ENCODE measurements at places on chromosomes 4 and X. TPM values are rescaled to one million over a fixed set of nuclear protein-coding genes. Genes with fewer than 3 reads are reported as not detected.
A peak's percentile ranks its signal among the peaks of the same experiment; 100 is the strongest.

DNA sequence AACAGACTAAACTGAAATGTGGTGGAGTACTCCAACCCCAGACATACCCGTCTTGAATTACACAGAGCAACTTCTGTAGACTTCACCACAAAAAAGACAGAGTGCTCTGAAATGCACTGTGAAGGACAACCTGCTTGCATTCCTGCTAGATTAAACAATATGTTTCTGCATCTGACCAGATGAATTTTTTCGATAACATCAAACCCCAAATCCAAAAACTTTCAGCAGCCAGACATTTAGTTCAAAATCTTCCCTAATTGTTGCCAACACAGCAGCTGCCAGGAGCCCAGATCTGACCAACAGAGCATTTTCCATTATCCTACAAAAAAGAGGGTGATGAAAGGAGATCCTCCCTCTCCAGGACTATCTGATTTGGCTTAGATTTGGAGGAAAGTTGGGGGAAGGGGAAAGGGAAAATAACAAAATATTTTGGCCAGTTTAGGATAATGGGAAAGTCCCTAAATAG, 356.5 kb downstream of the PDGFC start:
- H3K4me1 ChIP-seq = peaks cover 28% of the 10 kb centered on the region
- peak overlapping the region; percentile 54 for H3K27ac ChIP-seq
- H3K4me3 ChIP-seq = no peak overlapping the region
- no peaks in the 10 kb centered on the region for H3K27me3 ChIP-seq
- DNase-seq = no peak
- H3K36me3 ChIP-seq = no peaks in the 10 kb centered on the region

DNA sequence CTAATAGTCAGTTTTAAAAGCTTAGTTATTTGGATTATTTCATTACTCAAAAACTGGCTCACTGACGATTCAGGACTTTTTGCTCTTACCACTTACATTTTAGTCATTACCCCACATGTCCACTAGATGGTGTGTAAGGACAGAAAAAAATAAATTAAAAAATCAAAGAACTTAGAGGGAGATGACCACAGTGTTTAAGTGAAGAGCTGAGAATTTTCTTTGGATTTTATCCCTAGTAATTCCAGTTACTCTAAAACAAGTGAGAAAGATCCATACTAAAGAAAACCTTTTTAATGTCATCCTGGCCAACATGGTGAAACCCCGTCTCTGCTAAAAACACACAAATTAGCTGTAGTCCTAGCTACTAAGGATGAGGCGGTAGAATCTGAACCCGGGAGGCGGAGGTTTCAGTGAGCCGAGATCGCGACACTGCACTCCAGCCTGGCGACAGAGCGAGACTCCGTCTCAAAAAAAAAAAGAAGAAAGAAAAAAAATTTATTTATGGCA, 26.4 kb upstream of the TMPRSS11B start:
- no peaks in the 10 kb centered on the region for H3K36me3 ChIP-seq
- H3K4me3 ChIP-seq = peak overlapping the region; percentile 78
- H3K27me3 ChIP-seq = peaks cover 3% of the 10 kb centered on the region
- DNase-seq = no peak
- H3K4me1 ChIP-seq = peaks cover 22% of the 10 kb centered on the region

DNA sequence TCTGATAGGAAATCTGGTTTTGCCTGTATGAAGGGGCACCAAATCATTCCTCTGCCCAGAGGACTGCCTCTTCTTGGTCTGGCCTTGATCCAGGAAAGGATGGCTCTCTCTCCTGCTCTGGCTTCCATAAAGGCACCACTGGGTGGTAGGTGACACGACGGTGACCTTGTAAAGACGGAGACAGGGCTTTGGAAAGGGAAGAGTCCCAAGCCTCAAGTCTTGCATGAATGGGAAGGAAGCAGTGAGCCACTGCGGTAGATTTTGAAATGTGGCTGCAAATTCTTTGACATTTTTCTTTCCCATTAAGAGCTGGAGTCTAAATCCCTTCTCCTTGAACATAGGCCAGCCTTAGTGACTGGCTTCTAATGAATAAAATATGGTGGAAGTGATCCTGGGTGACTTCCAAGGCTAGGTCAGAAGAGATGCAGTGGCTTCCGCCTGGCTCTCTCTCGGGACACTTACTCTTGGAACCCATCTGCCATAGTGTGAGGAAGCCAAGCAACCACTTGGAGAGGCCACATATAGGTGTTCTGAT, 347.4 kb downstream of the BCOR start:
- H3K27ac ChIP-seq = no peak overlapping the region
- H3K27me3 ChIP-seq = no peaks in the 10 kb centered on the region
- DNase-seq = no peak
- no peaks in the 10 kb centered on the region for H3K36me3 ChIP-seq
- peaks cover 27% of the 10 kb centered on the region for H3K4me1 ChIP-seq
- H3K4me3 ChIP-seq = no peak overlapping the region

DNA sequence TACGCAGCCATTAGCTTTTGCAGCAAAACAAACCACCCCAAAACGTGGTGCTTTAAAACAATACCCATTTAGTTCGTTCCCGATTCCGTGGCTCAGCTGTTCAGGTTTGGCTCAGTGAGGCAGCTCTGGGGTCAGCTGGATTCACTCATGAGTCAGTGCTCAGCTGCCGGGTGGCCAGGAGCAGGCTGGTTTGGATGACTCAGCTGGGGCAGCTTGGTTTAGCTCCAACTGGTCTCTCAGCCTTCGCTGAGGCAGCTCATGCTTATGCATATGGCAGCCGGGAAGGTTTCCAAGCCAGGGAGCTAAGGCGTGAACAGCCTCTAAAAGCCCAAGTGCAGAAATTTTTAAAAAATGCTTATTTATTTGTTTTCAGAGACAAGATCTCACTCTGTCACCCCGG, 13.3 kb upstream of the CD99 start:
- no peaks in the 10 kb centered on the region for H3K36me3 ChIP-seq
- H3K27ac ChIP-seq = peak overlapping the region; percentile 27
- no peak overlapping the region for H3K4me3 ChIP-seq
- no peaks in the 10 kb centered on the region for H3K27me3 ChIP-seq
- peaks cover 25% of the 10 kb centered on the region for H3K4me1 ChIP-seq

DNA sequence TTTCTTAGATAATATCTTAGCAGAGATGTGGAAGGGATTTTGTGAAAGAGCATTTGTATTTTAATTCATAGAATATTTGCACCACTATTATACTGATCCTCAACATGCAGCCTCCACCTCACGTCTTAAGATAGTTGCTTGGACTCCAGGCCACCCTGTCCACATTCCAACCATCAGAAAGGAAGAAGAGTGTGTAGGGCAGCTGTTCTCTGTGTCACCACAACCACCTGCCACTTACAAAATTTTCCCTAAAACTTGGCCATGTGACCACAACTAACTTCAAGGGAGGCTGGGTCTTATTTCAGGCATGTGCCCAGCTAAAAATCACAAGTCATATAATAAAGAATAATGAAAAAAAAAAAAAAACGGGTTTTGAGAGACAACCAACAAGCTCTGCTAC, 528.1 kb downstream of the RAB28 start:
- no peak for DNase-seq
- H3K4me3 ChIP-seq = no peak overlapping the region
- no peaks in the 10 kb centered on the region for H3K36me3 ChIP-seq
- H3K4me1 ChIP-seq = peaks cover 2% of the 10 kb centered on the region
- H3K27me3 ChIP-seq = no peaks in the 10 kb centered on the region

- peaks cover 15% of the 10 kb centered on the region for H3K4me1 ChIP-seq
- H3K27ac ChIP-seq = no peak overlapping the region
- H3K36me3 ChIP-seq = no peaks in the 10 kb centered on the region
- H3K4me3 ChIP-seq = peak overlapping the region; percentile 65
- DNase-seq = no peak
- H3K27me3 ChIP-seq = peaks cover 8% of the 10 kb centered on the region
Measured at GRCh38 chr4:184548648-184549341, 74.4 kb upstream of the IRF2 start.

GRCh38 chrX:133090236-133090809, 6.6 kb downstream of the USP26 start:
- no peak for DNase-seq
- no peaks in the 10 kb centered on the region for H3K36me3 ChIP-seq
- no peak overlapping the region for H3K27ac ChIP-seq

DNA sequence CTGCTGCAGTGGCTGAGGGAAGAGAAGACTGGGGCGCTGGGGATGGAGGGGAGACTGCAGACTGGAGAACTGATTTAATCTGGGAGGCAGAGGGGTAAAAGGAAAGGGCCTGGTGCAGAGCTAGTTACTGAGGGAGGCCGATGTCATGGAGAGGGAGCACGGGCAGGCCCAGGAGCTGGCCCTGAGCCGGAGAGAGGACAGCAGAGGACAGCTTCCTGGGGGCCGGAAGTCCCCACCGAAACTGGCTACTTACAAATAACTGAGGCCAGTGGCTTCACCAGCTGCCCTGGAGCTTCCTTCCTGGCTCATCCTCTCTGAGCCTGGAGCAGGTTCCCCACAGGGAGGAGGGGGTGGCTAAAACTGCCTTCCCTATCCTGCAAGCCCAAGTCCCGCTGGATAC, 26.9 kb downstream of the NSG1 start:
- no peak overlapping the region for H3K4me3 ChIP-seq
- no peaks in the 10 kb centered on the region for H3K4me1 ChIP-seq
- no peaks in the 10 kb centered on the region for H3K27me3 ChIP-seq
- peaks cover 8% of the 10 kb centered on the region for H3K36me3 ChIP-seq
- H3K27ac ChIP-seq = no peak overlapping the region

- no peaks in the 10 kb centered on the region for H3K27me3 ChIP-seq
- H3K4me1 ChIP-seq = peaks cover 29% of the 10 kb centered on the region
- DNase-seq = no peak
- H3K27ac ChIP-seq = peak overlapping the region; percentile 96
- H3K36me3 ChIP-seq = peaks cover 6% of the 10 kb centered on the region
Measured at GRCh38 chr4:139295942-139296299, 5.4 kb upstream of the NAA15 start.

DNA sequence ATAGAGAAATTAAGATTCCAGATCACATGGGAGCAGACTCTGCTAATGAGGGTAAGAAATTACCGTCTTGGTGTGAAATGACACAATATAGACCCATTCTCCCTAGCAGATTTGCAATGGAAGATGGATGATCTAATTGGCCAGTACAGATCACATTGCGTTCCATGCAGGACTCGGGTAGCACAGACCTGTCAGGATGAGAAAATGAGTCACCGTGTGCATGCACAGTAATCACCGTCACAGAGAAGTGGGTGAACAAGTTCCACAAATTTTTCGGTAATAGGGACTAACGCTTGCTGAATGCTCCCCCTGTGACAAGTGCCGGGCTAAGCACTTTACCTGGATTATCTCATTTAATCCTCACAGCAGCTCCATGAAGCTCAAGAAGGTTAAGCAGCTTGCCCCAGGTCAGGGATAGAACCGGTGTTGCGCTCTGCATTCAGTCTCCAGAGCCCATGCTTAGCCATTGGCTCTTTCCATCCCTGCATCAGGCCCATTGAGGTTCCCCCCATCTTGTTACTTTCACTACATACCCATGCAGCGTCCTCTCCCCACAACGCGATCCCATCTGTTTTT, 375.6 kb downstream of the FBXW7 start:
- DNase-seq = no peak
- H3K27ac ChIP-seq = no peak overlapping the region
- H3K27me3 ChIP-seq = peaks cover 60% of the 10 kb centered on the region

DNA sequence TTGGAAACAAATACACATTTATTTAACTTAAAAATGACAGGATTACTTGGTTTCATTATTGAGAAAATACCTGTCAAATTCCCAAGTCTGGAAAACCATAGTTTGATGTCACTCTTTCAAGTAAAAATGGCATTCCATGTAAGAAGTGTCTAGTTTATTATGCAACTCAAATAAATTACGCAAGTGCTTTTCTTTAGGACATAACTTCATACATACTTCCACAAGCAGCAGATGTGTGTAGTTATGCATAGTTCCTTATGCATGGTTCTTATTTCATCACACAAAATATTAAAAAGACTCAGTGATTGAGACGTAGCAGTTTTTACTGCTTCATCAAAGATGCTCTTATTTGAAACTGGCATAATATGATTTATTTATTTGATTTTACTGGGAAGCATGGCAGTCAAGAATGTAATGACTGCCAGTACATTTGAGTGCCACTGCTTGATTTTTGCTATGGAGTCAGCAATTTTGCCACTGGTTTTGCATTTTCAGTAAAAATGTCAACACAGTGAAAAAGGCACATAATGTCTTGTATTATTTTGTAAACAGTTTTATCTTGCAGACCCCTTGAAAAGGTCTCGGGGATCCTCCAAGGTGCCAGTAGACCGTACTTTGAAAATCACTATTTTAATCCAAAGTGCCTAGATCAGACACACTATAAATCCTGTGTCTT, 62.1 kb downstream of the CLCN3 start:
- no peaks in the 10 kb centered on the region for H3K4me1 ChIP-seq
- no peak for DNase-seq
- peaks cover 17% of the 10 kb centered on the region for H3K36me3 ChIP-seq

GRCh38 chrX:134676436-134676835, 18.2 kb upstream of the PLAC1 start:
- H3K4me1 ChIP-seq = peaks cover 12% of the 10 kb centered on the region
- no peak for DNase-seq
- H3K27ac ChIP-seq = no peak overlapping the region
- no peaks in the 10 kb centered on the region for H3K36me3 ChIP-seq
- no peak overlapping the region for H3K4me3 ChIP-seq

DNA sequence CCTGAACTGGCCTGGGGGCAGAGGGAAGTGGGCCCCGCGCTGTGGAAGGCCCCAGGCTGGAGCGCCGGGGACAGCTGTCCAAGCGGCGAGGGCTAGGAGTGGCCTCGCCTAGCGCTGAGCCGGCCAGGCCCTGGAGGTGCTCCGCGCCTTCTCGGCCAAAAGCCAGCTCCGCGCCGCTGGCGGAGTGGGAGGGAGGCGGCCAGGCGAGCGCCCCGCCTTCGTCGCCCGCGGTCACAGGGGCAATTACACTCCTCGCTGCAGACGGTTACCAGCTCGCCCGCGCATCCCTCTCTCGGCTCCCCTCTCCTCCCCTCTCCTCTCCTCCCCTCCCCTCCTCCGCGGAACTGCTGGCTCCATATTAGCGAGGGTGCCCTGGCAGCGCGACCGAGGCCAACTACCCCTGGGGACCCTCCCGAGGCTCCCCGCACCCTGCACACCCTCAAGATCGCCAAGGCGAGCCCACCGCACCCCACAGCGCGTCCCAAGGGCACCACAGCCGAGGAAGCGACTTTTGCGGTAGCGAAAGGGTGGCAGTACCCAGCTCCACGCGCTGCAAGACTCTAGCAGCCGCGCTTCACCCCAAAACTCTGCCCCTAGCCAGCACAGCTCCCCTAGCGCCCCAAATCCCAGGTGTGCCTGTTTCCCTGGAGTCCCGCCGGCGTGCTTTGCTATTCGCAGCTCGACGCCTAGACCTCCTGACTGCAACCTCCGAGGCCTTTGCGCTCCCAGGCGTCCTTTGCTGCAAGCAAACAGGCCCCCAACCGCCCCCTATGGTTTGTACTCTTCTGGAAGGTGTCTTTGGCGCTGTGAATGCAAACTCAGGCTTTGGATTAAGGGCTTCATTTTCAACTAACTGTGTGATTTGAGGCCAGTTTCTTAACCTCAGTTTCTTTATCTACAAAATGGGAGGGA, 91.4 kb downstream of the BCOR start:
- peaks cover 29% of the 10 kb centered on the region for H3K4me1 ChIP-seq
- no peak overlapping the region for H3K4me3 ChIP-seq
- H3K36me3 ChIP-seq = no peaks in the 10 kb centered on the region
- H3K27me3 ChIP-seq = no peaks in the 10 kb centered on the region
- no peak for DNase-seq
- H3K27ac ChIP-seq = no peak overlapping the region

Gene NPY5R
- not detected for total RNA-seq

Gene CLGN
- not detected for total RNA-seq

Gene NUP62CL
- not detected for total RNA-seq
